Activated CD8-positive, alpha-beta memory T cell treated with anti-CD3 and anti-CD28 coated beads for 4 hours (primary cell): ENCODE measurements at places on chromosomes 3 and 15.

GRCh38 chr15:64502551-64502950 lies 42.2 kb downstream of the ZNF609 start:
- no peak for DNase-seq

- DNase-seq: no peak
Observed at GRCh38 chr3:5846261-5846660, 658.8 kb downstream of the EDEM1 start.

DNA sequence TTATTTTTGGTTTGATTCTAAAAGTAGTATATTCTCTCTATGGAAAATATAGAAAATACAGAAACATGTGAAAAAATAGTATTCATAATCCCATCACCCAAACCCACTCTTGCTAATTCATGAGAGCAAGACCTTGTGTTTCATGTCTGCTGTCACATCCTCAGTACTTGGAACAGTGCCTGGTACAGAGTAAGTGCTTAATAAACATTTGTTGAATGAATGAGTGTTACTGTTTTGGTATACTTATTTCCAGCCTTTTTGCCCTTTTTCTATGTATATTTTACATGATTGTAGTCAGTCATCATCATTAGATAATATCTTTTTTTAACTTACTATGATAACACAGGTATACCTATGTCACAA lies 59.3 kb downstream of the IL16 start:
- DNase-seq: no peak

- DNase-seq: no peak
Observed at GRCh38 chr3:101936419-101937356, 87.4 kb downstream of the NFKBIZ start.

DNA sequence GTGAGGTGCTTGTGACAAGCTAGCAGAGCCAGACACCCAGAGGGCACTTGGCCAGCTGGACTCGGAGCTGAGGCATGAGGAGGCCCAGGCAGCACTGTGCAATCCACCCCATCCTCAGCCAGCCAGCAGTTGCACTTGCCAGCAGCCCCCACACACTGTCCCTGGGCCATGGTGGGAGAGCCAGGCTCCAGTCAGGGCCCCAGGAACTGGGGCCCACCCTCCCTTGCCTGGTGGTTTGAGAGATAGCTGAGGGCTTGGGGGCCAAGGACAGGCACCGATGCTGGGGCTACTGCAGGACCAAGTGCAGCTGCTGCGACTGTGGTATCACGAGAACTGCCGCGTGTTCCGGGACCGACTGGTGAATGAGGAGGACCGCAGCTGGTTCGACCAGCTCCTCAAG lies 63.5 kb downstream of the DNAH1 start:
- DNase-seq: no peak

DNA sequence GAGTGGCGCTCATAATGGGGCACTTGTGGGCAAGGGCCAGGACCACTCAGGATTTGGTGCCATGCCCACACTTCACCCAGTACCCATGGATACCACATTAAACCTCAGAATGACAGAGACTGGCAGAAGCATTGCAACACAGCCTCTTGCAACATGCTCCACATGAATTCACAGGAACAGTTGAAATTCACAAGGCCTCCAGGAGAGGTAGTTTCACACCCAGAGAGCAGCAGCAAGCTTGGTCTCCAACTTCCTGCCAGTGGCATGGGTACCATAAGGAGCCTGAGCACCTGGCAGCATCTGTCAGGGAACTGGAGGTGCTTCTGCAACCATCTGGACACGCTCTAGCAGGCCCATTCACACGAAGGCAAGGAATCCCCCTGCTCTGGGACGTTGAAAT lies 101.0 kb downstream of the OSBPL10 start:
- no peak for DNase-seq

GRCh38 chr3:168425936-168426595 lies 330.3 kb upstream of the GOLIM4 start:
- no peak for DNase-seq
